ENCODE measurements at places on chromosomes 7 and 10. TPM values are rescaled to one million over a fixed set of nuclear protein-coding genes. Genes with fewer than 3 reads are reported as not detected.

The AKR1C4 gene
- total RNA-seq = not detected

The FAM237B gene
- total RNA-seq = not detected

The TRIM50 gene
- 0.16 TPM for total RNA-seq

- DNase-seq = no peak
These were observed 12.1 kb downstream of the ABCA13 start for GRCh38 chr7:48183370-48183743.
